ENCODE measurements at places on chromosomes 6 and 20. TPM values are rescaled to one million over a fixed set of nuclear protein-coding genes. Genes with fewer than 3 reads are reported as not detected.

The TBXT gene
- total RNA-seq = not detected

The NKX2-4 gene
- total RNA-seq = not detected

The PKIB gene
- 22.3 TPM for total RNA-seq

The PM20D2 gene
- 3.7 TPM for total RNA-seq

The PRPH2 gene
- 0.59 TPM for total RNA-seq

The HUS1B gene
- 3.9 TPM for total RNA-seq

The SLCO4A1 gene
- total RNA-seq = 15.4 TPM

The KCNK5 gene
- 4.3 TPM for total RNA-seq

The PCSK2 gene
- total RNA-seq = 0.16 TPM

Measured in breast epithelium (tissue), 4 donors.